ENCODE measurements at places on chromosomes 4 and X.
A peak's percentile ranks its signal among the peaks of the same experiment; 100 is the strongest.

DNA sequence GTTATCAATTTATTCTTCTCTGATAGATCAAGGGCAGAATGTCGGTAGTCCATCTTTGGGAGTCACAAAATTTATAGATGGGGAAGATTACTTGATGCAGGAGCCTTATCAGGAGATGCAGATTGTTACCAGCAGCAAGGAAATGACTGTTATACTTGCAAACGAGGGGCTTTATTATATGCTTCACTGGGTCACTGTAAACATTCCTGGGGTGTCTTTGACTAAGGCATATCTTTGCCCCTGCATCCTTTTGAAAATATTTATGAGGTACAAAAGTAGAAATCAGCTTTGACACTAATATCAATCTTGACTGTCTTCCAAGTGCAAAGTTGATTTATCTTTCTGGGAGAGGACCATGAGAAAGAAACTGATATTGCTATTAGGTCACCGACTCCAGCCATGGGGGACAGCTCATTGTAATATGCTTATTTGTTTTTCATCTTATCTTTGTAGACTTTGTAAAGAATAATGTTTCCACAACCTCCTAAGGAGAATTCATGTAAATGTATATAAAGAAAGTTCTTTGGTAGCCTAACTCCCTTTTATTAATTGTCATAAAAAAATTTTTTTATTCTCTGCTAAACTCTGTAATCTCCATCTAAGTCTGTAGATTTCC lies 177.3 kb upstream of the EMCN start:
- DNase-seq = no peak

GRCh38 chr4:38600575-38600974 lies 63.4 kb upstream of the KLF3 start:
- DNase-seq = peak; percentile 1

DNA sequence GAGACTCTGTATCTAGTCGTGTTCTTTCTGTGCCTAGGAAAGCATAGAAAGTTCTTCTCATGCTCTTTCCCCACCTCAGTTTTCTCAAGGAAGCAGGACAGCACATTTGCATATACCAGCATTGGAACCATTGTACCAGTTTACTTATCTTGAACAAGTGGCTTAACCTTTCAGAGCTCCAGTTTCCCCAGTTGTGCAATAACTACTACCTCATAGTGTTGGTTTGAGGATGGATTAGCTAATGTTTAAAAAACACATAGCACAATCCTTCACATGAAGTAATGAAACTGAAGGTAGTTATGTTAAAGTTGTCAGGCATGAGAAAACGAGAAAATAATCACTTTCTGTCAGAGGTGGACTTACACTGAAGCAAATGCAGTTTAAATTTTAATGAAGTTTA lies 92.2 kb upstream of the H2AZ1 start:
- no peak for DNase-seq

DNA sequence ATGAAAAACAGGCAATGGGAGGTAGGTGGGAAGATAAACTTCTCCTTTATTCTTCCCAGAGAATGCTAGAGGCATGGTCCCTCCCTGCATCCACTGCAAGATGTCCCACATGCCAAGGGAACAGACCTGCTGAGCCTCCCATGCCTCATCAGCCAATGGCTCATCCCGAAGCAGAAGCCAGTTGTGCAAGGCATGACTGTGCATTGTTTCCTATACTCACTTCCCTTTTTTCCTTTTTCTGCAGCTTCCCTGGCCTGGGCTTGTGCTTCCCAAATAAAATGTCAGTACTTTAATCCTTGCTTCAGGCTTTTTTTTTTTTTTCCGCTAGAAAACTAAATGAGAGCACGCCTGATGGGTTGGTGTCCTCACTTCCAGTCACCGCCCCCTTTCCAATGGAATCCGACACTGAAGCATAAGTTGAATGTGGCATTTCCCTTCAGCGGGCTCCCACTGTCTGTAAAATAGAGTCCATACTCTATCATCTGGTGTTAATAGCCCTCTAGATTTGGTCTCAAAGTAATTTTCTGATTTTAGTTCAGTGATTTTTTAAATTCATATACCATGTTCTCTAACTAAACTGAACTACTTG lies 239.0 kb upstream of the JADE1 start:
- no peak for DNase-seq

DNA sequence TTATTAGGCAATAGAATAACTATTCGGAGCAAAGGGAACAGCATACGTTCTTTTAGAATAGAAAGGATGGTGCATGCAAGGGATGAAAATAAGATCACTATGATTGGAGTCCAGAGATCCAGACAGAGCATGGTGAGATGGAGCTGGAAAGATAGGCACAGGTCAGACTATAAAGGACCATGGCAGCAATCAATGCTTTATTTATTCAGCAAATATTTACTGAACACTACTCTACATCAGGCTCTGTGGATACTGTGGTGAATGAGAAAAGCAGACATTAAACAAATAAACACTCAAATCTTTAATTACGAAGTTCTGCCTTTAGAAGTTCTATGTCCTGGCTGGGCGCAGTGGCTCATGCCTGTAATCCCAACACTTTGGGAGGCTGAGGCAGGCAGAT lies 44.7 kb upstream of the ACSL4 start:
- peak; percentile 14 for DNase-seq

DNA sequence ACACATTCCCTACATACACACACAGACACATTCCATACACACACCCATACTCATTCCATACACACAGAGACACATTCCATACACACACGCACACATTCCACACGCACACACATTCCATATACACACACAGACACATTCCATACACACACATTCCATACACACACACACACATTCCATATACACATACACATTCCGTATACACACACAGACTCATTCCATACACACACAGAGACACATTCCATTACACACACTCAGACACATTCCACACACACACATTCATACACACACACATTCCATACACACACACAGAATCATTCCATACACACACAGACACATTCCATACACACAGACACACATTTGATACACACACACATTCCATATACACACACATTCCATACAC lies 15.2 kb downstream of the LINC00632 start:
- DNase-seq = no peak

DNA sequence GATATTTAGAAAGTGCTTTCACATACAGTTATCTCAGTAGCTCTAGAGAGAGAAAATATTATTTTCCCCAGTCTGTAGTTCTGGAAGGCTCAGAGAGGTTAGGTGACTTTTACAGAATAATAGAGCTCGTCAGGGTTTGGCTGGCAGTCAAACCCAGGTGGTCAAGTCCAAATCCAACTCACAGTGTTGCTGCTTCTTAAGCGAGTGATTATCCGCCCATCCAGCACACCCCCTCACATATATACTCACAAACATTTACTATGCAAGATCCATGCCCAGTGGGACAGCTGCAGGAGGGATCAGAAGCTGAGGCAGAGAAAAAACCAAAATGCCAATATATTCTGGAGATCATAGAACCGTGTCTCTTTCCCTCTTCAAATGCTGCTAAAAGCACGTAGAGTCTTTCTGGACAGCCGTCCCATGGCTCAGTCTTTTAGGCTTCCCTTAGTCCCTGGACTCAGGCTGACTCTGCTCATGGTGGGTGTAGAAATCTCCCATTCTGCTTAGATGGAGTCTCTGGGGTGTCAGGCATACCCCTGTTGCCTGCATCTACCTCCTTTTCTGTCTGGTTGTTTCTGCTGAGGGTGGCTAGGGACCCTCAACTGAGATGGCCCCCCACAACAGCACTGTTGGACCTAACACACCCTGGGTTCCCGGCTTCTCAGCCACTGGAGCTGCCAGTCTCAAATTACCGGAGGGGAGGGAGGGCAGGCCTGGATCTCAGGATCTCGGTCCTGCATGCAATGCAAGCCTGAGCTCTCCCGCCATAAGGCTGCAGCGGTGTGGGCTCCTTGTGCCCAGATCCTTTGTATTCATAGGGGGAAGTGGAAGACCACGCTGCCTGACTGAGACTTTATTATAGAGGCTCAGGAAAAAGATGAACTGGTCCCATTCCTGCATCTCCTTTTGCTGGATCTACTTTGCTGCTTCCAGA lies at the start of gene CHRNA9:
Gene CHRNA9 (plus strand): TSS at position 743 of the 934 bp plus-strand sequence. CDS start 135 bp downstream, at position 878.
- DNase-seq = no peak

GRCh38 chr4:13750594-13750993 lies 123.1 kb upstream of the BOD1L1 start:
- DNase-seq = no peak

DNA sequence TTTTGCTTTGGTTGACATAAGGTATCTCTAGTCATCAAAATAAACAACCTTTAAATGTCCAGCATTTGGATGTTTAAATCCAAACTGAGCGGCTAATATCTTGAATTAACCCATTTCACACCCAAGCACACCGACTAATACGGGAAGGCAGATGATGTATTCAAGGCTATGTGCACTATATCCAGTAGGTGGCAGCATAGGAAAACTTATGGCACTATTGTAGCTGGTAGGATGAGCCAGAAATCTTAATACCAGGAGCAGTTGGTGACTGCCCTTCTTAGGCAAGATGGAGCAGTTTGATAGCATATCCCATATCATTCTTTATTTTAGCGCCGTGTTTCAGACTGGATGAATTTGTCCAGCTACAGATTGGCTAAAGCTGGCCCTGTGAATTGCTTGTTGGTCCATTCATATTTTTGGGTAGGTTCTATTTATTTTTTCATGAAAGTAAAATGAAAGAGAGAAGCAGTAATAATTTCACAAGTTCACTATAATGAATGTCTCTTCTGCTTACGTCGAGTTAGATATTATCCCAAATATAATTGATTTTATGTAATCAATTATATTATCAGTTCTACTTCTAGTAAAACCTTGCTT lies 24.4 kb downstream of the UCHL1 start:
- DNase-seq = peak; percentile 68

- no peak for DNase-seq
Measured at GRCh38 chr4:152106113-152106763, 345.4 kb upstream of the GATB start.

GRCh38 chr4:53705151-53705764 lies 114.0 kb upstream of the LNX1 start:
- no peak for DNase-seq

- no peak for DNase-seq
Measured at GRCh38 chrX:118756101-118756500, 28.7 kb downstream of the IL13RA1 start.

DNA sequence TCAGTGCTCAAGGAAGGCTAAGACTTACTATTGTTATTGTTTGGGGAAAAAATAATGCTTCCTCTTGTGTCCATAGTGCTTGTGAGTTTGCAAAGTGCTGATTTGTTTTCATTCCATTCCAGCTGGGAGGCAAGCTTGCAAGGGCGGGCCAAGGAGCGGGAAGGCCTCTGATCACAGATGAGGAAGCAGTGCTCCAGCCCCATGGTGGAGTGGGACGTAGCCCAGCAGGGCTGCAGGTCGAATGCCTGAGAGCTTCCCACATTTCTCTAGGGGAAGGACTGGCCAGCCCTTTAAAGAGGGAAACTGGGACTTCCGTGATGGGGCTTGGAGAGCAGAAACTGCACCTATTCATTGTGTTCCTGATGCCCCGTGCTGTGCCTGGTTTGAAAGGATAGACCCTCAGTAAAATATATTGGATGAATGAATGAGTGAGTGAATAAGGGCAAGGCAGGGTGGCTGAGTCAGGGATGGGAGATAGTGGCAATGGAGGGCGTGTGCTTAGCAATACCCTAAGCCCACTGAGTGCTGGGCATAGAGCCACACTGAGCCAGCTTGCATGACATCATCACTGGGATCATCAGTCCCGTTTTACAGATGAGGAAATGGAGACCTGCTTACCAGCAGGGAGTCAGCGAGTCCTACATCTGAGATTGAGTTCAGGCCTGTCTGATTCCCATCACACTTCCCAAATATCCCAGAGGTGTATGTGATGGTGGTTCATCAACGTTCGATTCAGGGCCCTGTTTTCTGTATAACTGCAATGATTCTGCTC lies 17.9 kb upstream of the NSG1 start:
- DNase-seq = no peak

- no peak for DNase-seq
Measured at GRCh38 chrX:118182681-118183080, 66.1 kb upstream of the KLHL13 start.

GRCh38 chr4:39699687-39700409 lies 1.9 kb downstream of the UBE2K start:
- DNase-seq = no peak

GRCh38 chrX:136491832-136492231 lies 4.1 kb downstream of the BRS3 start:
- no peak for DNase-seq

- DNase-seq = no peak
Measured at GRCh38 chr4:2671267-2671895, 84.8 kb downstream of the TNIP2 start.

DNA sequence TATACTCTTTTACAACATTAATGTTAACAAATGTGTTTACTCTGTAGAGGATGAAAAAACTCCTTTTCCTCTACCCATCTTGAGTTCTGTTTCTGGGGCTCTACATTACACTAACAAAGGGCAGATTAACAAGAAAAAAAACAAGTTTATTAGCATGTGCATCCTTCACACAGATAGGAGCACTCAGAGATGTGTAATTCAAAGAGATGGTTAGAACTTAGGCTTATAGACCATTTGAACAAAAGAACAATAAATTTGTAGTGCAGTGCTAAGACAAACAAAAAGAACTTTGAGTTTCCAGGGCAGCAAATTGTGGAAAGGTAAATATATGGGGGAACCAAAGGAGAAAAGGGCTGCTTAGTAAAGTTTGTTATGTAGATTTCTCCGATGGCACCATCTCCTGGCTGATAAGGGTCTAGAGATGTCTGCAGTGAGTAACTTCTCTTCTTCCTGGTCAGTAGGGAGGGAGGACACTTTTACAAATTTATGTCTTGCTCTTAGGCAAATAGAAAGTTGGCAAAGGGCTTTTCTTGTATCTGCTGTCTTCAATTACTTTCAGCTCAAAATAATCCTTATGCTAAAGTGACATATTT lies 1249.9 kb upstream of the TENM3 start:
- DNase-seq = no peak

DNA sequence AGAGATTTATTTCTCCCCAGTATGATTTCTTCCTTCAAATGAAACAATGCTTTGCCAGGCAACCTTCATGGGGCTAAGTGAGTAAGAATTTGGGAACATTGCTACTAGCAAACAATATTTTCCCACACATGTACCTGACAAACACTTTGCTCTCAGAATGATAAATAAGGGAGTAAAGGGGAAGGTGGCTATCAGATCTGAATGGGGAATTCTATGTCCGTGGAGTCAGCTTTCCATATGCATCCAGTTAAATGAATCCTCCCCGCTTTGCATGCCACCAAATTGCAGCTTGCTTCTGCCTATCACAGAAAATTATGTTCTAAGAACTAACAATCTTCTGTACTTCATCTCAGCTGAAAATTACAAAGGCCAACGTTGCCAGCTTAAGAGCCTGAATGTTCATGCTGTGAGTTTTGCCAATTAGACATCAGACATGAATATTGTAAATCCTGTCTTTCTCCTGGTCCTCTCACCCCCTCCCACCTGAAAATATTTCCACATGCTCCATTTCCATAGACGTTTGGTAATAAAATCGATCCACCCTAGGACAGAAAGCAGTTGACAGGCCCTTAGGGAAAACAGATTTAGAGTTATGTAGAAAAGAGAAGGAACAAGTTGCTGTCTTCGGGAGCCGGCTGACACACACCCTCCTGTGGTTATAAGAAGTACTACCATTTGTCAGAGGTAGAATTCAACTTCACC lies 6.3 kb downstream of the MEPE start:
- no peak for DNase-seq

GRCh38 chr4:80253510-80253909 lies 13.0 kb upstream of the FGF5 start:
- no peak for DNase-seq

All from NCI-H748 treated with DMSO at 0.1 percent for 48 hours (cell line).